Skeletal muscle cell (primary cell): ENCODE measurements at places on chromosomes 4 and X.

- no peak for DNase-seq
These were observed 16.7 kb upstream of the ANKRD17 start for GRCh38 chr4:73275318-73275654.

GRCh38 chr4:137310166-137310565 lies 222.1 kb downstream of the PCDH18 start:
- peak; percentile 14 for DNase-seq

- DNase-seq = no peak
These were observed 23.6 kb downstream of the PLAC1 start for GRCh38 chrX:134634691-134635090.

DNA sequence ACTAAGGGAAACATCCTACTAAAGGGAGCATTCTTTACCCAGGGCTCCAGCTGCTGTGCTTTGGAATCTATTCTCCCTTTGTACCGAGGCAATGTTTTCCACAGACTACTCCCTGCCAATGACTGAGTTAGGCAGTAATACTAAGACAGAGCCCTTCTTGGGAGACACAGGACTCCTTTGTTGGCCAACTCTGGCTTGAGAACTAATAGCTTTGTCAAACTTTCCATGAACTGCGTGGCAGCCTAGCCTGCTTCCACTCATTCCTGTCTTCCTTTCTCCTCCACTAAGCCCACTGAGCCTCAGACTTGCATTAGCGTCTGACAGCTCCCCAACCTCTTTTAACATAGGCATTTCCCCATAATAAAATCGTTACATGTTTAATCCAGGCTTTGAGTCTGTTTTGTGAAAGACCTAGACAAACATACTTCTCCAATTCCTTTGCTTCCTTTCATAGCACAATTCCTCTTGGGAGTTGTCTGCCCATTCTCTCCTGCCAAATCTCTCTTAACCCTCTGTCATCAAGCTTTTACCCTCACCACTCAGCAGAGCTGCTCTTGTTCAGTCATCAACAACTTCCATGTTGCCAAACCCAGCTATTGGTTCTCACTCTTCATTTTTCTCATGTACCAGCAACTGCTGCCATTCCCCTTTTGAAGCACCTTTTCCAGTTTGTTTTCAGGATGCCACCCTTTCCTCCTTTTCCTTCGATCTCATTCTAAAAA lies 300.3 kb upstream of the IGFBP7 start:
- DNase-seq = peak; percentile 47

GRCh38 chr4:47990145-47990544 lies 26.3 kb downstream of the CNGA1 start:
- DNase-seq = no peak

DNA sequence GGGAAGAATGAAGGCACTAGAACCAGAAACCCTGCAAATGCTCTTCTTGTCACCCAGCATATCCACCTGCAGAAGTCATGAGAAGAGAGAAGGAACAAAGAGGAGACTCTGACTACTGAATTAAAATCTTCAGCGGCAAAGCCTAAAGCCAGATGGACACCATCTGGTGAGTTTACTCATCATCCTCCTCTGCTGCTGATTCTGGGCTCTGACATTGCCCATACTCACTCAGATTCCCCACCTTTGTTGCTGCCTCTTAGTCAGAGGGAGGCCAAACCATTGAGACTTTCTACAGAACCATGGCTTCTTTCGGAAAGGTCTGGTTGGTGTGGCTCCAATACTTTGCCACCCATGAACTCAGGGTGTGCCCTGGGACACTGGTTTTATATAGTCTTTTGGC lies 181.7 kb downstream of the AR start:
- no peak for DNase-seq

GRCh38 chrX:69079268-69079667 lies 86.0 kb downstream of the PJA1 start:
- DNase-seq = peak; percentile 16

- no peak for DNase-seq
These were observed 30.9 kb downstream of the RAB33B start for GRCh38 chr4:139484783-139485311.

DNA sequence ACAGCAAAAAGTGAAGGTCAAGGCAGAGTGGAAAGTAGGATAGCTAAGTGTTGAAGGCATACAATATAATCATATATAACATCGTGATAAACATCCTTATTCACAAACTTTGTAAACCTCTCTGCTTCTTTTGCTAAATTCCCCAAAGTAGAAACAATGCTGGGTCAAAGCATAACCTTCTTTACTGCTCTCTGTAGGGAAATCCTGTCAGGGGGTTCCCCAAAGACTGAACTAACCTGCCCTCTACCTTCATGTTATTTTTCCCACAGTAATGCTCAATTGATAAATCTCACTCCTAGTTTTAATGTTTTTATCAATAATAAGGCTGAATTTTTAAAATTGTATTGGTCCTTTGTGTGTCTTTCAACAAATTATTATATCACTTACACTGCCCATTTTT lies 55.7 kb downstream of the DCHS2 start:
- no peak for DNase-seq

DNA sequence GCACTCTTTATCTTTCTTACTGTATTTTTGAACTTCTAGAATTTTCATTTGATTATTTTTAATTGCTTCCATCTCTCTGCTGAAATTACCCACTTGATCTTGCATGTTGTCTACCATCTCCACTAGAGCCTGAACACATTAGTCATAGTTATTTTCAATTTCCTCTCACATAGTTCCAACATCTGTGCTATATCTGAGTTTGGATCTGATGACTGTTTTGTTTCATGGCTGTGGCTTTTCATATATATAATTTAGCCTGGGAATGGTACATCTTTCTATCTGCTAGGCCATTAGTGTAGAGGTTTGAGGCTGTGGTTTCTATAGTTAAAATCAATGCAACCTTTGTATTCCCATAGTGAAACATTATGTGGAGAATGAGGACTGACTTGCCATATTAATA lies 33.2 kb downstream of the NPY2R start:
- DNase-seq = no peak

DNA sequence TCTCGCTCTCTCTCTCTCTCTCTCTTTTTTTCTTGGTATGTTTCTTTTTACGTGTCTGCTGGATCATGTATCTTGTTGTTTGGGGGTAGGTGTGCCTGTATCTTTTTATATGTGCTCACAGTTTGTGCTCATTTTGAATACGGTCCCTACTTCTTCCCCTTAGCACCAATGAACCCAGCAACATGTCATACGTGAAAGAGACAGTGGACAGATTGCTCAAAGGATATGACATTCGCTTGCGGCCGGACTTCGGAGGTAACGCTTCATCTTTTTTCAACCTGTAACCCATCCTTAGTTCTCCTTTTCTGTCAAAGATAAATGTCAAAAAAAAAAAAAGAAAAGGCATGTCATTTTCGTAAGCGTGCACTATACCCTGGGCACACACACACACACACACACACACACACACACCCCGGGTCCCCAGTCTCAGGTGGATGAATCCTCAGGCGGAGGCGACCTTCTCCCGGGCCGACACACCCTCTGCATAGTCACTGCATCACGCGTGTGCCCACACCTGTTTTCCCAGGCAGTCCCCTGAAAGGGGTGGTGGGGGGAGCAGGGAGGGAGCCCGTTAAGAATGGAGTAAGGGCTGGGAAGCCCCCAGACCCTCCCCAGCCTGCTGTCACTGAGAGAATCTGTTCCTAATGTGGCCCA lies 511 bp downstream of the GABRB1 start:
- no peak for DNase-seq

DNA sequence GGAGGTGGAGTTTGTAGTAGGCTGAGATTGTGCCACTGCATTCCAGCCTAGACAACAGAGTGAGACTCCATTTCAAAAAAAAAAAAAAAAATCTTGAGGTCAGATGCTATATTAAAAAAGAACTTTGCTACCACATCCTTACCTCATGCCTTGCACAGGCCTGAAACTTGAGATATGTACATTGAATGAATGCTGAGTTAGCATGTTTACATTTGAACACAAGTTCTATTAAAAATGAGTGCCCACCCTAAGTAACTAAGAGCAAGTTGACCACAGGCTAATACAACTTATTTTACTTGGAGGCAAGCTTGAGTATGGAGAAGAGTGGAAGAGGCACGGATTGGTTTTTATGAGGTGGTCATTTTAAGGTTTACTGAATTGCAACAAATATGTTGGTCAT lies 276.6 kb upstream of the GATB start:
- DNase-seq = no peak

GRCh38 chrX:54358424-54359211 lies 772 bp upstream of the WNK3 start:
- DNase-seq = peak; percentile 36

GRCh38 chr4:62344915-62345314 lies 1144.8 kb downstream of the ADGRL3 start:
- no peak for DNase-seq

GRCh38 chr4:182695842-182696241 lies 221.3 kb downstream of the DCTD start:
- no peak for DNase-seq

- no peak for DNase-seq
These were observed 228.4 kb downstream of the DHRSX start for GRCh38 chrX:2272337-2272736.

DNA sequence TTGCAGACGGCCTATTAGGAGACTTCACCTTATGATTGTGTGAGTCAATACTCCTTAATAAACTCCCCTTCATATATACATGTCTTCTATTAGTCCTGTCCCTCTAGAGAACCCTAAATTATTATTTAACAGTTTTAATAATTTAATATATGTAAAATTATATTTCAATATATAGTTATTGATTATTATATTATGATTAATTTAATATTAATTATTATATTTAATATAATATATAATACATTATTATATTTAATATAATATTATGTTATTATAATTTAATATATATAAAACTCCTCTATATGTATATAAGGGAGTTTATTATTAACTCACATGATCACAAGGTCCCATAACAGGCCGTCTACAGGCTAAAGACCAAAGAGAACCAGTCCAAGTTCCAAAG lies 533.2 kb downstream of the ARAP2 start:
- no peak for DNase-seq

DNA sequence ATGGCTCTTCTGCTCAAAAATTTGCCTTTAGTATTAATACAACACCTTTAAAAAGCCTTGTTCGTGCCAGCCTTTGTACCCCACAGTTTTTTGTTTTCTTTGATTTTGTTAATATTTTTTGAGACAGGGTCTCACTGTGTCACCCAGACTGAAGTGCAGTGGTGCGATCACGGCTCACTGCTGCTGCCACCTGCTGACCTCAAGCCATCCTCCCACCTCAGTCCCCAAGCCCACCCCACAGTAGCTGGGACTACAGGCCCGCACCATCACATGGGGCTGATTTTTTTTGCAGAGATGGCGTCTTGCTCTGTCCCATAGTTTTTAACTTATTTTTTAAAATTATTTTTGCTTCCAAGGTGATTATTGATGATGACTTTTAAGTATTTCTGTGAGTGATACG lies 134.0 kb downstream of the HTR2C start:
- no peak for DNase-seq

DNA sequence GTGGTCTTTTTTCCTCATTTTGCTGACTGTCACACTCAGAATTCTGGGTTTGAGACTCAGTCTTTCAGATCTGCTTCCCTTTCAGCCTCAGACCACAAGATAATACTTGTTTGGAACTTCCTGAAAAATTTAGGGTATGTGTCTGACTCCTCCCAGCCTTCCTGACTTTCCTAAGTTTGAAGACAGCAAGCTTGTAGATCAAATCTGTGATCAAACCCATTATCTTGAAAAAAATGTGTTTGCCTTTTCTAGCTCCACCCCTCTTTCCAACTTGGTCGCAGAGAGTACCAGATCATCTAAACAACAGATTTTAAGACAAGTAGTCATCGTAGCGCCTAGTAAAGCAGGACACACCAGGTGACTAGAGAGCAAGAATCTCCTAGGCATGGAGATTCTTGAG lies 9.9 kb downstream of the BCAP31 start:
- DNase-seq = no peak

GRCh38 chr4:20529691-20530090 lies 170.6 kb upstream of the PACRGL start:
- DNase-seq = no peak

DNA sequence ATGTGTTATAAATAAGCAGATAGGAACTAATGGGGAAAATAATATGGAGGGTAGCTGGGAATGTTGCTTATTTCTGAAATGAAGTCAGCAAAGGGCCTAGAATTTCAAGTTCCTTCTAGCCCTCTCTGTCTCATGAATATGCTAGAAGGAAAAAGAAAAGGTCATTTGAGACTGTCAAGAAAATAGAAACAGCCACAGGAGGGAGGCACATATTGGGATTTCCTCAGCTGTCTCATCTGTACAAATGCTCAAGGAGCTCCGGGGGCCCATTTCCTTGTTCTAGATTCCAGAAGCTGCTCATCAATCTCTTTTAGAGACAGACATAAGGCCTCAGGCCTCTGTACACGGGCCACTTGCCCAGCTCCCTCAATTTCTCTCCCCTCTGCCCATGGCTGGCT lies 127.6 kb upstream of the ETNPPL start:
- no peak for DNase-seq

DNA sequence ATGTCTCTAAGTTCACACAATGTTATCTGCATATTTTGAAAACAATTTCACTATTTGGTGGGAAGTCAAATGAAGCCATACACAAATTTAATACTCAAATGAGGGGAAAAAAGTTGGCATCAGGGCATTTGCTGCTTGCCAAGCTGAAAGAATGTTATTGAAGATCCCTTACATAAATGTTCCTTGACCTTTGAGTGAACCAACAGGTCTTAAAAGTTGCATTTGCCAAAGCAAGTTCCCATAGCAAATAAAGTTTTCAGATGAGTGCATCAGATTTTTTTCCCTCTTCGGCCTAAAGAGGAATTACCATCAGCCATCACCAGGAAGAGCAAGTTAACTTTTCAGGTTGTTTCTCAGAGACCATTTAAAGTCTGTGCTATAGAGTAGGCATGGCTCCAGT lies 115.9 kb downstream of the COX18 start:
- DNase-seq = no peak

DNA sequence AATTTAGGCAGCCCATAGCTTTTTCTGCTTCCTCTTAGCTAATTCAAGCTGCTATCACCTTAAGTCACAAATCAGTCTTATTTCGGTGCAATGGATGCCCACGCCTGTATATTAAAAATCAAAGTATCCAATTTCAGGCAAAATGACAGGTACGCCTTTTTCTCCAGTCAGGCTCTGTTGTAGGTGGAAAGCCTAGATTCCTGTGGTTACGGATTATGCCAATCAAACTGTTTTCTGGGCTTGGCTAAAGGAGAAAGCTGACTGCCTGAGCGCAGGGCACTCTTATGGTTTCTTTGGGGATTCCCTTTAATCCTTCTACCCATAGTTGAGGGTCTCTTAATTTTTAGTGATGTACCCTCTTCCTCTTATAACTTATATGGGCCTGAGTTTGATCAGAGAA lies 550.5 kb downstream of the PDHA2 start:
- no peak for DNase-seq

- DNase-seq = peak; percentile 46
These were observed 24.8 kb downstream of the RTL9 start for GRCh38 chrX:110383414-110383813.
